ENCODE measurements at places on chromosomes 1 and 21.
A peak's percentile ranks its signal among the peaks of the same experiment; 100 is the strongest.

DNA sequence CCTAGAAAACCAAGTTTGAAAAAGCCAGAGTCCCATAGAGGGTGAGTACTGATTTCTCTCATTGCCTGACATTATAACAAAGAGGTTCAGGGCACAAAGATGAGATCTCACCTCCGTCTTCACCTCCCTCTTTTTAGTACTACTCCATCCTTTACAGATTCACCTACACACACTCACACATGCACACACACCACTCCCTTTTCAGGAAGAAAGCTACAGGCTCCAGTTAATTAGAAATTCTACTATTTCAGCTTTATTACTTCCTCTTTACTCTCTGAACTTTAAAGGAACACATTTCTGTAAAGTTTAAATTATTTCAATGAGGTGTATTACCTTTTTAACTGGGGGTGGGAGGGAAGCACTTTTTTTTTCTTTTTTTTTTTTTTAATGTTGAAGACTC lies 59.6 kb upstream of the PRDX6 start:
- no peak for DNase-seq

DNA sequence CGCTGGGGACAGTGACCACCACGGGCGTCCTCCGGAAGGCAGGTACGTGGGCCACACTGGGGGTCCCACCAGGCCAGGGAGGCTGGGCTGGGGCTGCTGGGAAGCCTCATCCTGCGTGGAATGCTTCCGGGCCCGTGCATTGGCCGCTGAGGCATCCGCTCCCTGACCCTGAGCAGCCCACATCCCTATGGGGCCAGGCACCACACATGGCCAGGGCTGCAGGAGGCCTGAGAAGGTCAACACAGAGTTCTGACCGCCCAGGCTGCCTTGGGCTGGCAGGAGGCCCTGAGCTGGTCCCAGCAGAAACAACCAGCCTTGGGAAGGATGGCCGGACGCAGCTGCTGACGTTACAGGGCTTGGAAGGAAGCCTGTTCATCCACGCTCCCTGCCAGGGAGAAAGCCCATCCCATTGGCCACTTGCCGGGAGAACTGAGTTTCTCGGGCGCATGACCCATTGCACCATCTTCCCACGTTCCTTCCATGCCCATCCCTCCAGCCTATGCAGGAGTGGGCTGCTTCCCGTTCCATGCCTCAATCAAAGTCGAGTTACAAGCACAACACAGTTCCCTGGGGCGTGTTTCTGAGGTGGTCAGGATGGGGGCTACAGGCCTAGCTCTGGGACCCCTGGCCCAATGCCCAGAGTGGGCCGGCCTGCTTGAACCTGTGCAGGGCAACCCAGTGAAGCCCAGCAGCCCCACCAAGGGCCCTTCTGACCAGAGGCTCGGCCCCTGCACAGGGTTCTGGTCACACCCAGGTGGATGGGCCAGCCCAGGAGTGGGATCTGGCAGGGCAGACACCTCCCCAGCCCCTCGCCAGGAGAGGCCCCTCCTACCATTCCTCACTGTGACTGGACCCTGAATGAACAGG lies 31.7 kb downstream of the TRIM11 start:
- no peak for DNase-seq

DNA sequence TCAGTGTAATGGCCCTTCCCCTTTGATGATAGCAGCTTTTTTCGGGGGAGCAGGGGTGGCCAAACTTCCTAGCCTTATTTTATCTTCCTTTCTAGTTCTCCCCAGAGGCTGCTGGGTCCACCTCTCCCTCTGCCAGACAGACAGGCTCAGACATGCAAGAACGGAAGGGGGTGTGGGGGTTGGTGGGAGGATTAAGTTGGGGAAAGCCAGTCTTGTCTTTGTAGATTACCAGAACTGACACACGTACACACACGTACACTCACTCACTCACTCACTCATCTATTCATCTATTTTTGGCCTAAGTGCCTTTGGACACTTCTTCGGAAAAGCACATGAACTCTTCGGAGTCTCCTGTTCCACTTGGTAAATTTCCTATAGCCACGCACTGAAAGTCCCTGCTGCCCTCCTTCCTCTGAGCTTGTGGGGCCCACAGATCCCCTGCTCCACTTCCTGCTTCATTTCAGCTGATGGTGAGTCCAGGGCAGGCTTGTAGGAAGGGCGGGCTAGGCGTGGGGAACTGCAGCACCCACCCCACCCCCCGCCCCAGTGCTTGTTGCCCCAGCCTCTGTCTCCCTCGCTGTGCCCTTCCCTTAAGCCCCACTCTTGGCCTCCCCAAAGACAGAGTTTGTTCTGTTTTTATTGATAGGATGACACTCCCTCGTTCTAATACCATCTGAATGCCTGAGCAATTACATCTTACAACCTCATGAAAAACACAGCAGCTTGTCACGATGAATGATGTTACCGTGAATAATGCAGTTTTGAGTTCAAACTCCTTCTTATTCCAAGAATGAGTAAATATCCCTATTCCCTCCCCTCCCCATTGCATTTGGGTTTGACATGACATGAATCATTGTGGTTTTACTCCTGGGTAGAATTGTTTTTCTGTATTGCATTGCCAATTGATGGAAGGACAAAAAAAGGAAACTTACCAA lies 60.7 kb upstream of the ATP5PO start:
- DNase-seq: peak; percentile 33

DNA sequence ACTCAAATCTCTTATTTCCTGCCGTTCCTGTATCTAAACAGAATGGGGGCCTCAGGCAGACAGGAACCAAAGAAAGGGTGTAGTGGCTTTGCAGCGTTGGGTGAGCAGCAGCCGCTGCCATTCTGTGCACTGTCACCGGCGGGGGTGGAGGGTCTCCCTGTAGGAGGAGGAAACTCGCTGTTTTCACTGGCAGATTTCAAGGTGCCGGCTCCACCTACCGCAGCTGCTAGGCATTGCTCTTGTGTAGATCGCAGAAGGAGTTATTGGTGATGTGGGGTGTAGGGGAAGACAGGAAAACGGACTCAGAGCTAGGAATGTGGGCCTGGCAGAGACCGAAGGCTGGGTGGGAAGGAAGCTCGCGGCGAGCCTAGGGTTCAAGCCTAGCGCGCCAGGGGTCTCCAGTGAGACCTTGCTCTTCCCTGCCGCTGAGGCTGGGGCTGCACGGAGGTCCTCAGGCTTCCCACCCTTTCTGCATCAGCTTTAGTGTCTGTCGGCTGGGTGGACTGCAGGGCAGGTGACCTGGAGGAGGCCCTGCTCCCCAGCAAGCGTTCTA lies 20.8 kb downstream of the ATP5PO start:
- peak; percentile 38 for DNase-seq

GRCh38 chr1:91550961-91551360 lies 50.3 kb downstream of the CDC7 start:
- no peak for DNase-seq

DNA sequence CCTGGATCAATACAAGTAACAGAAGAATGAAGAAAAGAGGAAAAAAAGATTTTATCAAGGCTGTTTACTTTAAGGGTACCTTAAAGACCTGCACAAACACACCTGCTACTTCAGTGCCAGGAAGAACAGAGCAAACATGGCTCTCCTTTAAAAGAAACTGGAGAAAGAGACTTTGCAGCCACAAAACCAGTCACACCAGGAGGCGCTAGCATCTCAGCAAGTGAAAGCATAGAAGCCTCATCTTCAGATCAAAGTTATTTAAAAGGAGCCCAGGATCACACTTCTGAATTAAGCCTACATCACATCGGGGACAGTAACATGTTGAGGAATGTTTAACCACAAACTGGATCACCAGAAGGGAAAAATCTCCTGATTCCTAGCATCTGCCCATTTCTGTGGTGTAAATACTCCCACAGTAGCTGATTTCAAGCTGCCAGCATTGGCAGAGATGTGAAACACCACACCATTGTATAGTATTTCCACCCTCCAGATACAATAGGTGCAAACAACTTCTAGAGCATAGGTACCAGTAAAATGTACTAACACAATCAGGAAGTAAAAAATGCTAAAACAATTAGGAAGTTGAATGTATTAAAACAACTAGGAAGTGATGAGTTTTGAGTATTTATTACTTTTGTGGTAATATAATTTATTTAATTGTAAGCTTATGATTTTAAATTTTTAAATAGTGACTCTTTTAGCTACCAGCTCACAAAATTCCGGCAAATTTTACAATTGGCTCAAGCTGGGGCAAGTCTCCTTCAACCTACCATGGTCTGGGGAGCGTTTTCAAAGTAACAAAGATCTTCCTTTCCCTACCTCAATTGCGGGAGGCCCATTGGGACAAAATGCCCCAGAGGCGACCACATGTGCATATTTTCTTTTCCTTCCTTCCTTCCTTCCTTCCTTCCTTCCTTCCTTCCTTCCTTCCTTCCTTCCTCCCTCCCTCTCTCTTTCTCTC lies 105.3 kb upstream of the CLDN14 start:
- no peak for DNase-seq

DNA sequence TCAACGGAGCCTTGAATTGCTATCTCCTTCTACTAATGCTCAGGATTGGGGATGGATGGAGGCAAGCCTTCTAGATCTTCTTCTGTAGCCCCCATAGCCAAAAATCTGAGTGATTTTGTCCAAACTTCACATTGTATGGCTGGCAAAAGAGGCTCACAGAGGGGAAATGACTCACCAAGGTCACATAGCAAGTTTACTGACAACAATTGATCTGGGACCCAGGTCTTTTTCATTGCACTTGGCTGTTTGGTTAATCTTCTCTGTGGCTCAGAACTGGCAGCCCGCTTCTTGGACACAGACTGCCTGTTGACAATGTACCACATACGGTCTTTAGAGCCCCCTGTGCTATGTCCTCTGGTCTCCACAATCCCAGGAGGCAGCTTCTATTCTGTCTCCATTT lies 3.0 kb upstream of the LACTBL1 start:
- DNase-seq: no peak

DNA sequence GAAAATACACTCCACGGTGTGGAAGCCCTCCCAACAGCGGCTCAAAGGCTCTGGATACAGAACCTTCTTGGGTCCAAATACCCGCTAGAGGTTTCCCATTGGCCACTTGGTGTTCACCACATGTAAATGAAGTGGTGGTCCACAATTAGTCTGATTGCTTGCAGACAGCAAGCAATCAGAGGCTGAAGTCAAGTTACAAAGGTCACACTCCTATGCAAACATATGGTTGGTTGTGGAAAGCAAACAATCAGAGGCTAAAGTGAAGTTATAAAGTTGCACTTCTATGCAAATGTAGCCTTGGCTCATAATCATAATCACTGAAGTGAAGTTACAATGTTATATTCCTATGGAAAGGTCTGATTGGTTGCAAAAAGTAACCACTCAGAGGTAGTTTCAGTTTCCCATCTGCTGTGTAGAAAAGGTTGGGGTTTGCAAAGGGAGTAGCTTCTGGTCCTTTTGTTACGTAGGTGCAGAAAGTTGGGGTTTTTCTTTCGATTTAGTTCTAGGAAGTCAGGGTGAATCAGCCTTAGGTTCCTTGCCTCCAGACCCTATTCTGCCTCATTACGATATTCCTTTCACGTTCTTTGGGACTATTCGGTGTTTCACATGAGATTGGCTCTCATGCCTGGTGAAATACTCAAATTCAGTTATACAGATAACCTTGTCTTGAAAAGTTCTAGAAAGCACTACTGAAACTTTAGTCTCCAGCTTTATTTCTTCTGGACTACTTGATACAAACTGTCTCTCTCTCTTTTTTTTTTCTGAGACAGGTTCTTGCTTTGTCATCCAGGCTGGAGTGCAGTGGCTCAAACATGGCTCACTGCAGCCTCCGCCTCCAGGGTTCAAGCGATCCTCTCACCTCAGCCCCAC lies 36.7 kb upstream of the MTF2 start:
- DNase-seq: no peak

DNA sequence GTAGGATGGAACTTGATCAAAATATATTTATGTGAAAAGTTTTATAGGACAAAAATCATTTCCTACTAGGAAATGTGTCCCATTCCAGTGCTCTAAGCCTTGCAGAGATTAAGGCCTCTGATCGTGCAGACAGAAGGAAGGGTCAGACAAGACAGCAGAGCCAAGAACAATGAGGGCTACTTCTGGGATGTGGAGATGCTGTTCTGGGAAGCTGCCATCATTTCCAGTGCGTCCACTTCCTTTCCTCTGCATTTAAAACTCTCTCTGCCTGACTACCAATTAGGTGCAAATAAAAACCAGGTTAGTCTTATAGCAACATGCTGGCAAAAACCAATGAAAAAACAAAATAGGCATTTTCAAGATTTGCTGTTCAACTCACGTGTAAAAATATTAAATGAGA lies 36.1 kb downstream of the BEND5 start:
- no peak for DNase-seq

- no peak for DNase-seq
These were observed 193.0 kb upstream of the PBX1 start for GRCh38 chr1:164366014-164366413.

DNA sequence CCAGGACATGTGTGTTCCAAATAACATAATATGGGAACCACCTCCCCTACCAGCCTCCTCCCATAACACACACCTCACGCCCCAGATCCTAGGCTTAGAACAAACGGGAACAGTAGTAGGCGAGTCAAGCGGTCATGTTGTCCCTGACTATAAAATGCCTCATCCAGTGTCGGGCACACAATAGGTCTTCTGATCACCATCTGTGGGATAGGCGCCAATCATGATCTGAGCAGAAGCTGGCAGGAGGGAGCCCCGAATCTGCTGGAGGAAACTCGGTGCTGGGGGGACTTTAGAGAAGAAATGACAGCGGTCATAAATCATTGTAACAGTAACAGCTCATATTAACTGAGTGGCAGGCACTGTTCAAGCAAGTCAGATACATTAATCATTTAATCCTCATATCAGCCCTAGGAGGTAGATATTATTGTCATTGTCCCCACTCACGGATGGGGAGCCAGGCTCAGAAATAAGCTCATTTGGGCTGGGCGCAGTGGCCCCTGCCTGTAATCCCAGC lies 13.4 kb downstream of the ALPL start:
- DNase-seq: no peak

GRCh38 chr1:119712342-119713038 lies 756 bp downstream of the PHGDH start:
- DNase-seq: peak; percentile 27
